Thyroid gland (tissue), 4 donors: ENCODE measurements at places on chromosomes 5 and 9. TPM values are rescaled to one million over a fixed set of nuclear protein-coding genes. Genes with fewer than 3 reads are reported as not detected.

PTGES gene
- total RNA-seq, result 5.3 TPM

NME5 gene
- total RNA-seq, result 12.1 TPM

KCNT1 gene
- total RNA-seq, result not detected

TMEM250 gene
- 27.4 TPM for total RNA-seq

IL9 gene
- total RNA-seq, result not detected

SHOC1 gene
- total RNA-seq, result not detected

LCN15 gene
- total RNA-seq, result not detected

DIRAS2 gene
- 2.6 TPM for total RNA-seq

MZB1 gene
- total RNA-seq, result 1.1 TPM

DDX4 gene
- 0.27 TPM for total RNA-seq

SPINK1 gene
- total RNA-seq, result not detected

WASHC1 gene
- total RNA-seq, result 4.6 TPM

SPATA31A3 gene
- total RNA-seq, result not detected

HBEGF gene
- total RNA-seq, result 13.0 TPM

INSYN2B gene
- not detected for total RNA-seq

EXD3 gene
- 13.0 TPM for total RNA-seq

PCDHB15 gene
- total RNA-seq, result 4.9 TPM

FOXD4L5 gene
- not detected for total RNA-seq

TSLP gene
- 0.11 TPM for total RNA-seq

NIPAL4 gene
- total RNA-seq, result not detected

PCDHGB1 gene
- 3.9 TPM for total RNA-seq
